ENCODE measurements at places on chromosomes 5 and 9.

GRCh38 chr9:134293031-134293521 lies 33.2 kb upstream of the RXRA start:
- DNase-seq = no peak

GRCh38 chr9:121013911-121014310 lies 36.2 kb downstream of the C5 start:
- no peak for DNase-seq

DNA sequence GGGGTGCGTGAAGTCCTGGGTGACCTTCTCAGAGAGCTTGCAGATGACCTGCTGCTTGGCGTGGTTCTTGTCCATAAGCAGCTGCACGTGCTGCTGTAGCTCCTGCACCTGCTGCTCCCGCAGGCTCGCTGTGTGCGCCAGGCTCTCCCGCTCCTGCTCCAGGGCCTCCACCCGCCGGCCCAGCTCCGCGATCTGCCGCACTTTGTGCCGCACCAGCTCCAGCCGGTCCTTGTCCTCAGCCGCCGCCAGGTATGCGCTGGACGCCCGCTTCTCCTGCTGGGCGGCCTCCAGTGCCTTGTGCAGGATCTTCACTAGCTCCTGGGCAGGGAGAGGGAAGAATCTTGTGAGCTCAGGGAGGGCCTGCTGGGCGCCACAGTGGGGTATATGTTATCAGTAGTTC lies 28.5 kb upstream of the CORO2A start:
- DNase-seq = no peak

GRCh38 chr5:119357270-119357669 lies 1.5 kb downstream of the TNFAIP8 start:
- DNase-seq = no peak

DNA sequence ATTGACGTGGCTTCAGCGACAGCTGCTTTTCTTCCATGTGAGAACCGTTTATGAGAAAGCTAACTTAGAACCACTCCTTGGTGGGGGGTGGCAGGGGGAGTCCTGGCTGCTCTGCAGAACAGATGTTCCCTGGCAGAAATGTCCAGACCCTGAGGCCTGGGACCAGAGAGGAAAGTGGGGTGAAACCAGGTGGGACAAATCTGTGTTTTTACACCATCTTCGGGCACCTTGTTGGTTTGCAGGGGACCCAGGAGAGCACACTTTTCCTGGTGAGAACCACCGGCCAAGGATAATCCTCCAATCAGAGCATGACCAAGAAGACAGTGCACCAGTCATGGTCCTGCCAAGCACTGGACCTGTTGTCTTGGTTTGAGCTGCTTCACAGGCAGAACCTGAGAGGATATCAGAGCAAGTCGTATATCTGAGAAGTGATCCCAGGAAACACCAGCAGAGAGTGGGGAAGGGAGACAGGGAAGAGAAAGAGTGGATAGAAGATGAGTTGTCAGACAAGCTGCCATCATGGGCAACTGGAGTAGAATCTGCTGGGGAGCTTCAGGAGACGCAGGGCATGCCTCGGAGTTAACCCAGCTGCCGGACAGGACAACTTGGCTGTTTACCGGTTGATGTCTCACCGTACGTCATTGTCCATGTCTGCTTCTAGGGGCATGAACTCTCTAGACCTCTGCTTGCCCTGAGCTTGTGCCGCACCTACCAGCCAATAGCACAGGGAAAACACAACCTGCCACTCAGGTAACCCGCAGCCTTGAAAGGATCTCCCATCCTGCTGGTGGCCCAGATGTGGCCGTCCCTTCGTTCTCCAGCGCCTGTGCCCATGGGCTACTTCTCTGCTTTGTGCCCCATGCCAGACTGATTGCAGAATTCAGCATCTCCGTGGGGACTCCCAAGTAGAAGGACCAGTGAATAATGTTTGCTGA lies 178.4 kb upstream of the MVB12B start:
- no peak for DNase-seq

GRCh38 chr9:2181792-2182191 lies 166.6 kb downstream of the SMARCA2 start:
- DNase-seq = peak; percentile 2

DNA sequence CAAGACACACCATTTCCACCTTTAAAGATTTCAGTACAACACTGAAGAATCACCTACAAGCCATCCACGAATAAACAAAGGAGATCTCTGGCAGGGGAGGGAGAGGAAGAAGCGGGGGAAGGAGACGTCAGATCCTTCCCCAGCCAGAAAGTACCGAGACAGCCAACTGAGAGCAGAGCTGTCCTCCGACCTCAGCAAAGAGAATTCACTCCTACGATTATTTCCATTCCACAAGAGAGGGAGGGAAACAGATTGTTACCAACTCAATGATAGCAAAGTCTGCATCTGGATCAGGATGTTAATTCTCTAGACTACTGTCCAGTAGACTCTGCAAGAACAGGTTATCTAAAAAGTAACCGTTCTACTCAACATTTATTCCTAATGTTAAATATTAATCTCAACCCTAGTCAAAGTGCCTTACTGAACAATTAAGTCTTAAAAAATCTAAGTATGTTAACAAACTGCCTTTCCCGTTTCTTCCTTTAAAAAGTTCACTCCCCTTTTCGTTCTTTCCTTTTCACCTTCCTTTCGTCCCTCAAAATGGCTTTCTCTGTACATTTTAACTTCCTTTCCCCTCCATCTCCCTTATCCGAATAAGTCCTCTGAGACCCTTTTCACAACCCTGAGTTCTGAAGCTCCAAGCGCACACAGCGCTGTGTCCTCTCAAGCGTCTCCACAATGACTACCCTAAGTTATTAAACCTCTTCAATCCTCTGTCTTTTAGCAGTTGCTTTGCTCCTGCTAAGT lies 1.4 kb downstream of the CHD1 start:
- peak; percentile 80 for DNase-seq

DNA sequence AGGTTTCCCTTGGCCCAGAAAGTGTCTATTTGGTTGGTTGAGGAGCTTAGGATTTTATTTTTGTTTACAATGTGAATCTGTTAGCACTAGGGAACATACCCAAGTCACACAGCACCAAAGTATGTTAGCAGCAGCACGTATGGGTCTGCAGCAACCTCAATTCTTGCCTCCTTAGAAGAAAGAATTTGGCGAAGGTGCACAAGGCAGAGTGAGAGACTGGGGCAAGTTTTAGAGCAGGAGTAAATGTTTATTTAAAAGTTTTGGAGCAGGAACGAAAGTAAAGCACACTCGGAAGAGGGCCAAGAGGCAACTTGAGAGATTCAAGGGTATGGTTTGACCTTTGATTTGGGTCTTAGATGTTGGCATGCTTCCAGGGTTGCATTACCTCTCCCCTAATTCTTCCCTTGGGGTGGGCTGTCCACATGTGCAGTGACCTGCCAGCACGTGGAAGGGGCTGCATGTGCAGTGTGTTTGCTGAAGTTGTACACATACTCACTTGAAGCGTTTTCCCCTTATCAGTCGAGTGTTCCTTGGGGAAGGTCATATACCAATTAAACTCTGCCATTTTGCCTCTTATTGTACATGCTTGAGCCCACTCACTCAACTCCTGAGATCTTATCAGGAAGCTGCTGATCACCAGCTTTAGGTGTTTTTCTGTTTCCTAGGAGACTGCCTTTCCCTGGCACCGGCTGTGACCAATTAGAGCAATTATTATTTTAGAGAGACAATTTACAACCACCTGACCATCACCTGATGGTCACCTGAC lies 64.9 kb upstream of the SHC3 start:
- DNase-seq = no peak

DNA sequence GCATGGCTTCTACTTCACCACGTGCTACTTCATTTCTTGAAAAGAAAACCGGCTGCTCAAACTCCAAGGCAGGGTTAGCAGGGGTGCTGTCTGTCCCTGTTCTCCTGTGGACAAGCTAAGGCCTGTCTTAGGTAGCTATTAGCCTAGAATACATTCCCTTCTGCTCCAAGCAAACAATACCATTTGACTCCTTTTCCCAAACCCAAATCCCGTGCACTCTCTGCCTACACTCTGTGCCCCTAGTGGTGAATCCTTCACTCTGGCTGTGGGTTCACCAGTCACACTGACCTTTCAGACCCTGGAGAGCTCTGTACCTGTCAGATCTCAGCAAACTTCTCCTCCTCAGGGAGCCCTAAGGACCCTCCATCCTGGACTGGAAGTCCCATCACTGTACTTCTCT lies 211.6 kb downstream of the SLIT3 start:
- DNase-seq = no peak

- peak; percentile 78 for DNase-seq
These were observed at the start of gene ZNF300 for GRCh38 chr5:150904479-150905311. Gene ZNF300, minus strand, starts transcription at chr5:150904980. Its CDS starts 1,825 bp downstream, at chr5:150903155.

DNA sequence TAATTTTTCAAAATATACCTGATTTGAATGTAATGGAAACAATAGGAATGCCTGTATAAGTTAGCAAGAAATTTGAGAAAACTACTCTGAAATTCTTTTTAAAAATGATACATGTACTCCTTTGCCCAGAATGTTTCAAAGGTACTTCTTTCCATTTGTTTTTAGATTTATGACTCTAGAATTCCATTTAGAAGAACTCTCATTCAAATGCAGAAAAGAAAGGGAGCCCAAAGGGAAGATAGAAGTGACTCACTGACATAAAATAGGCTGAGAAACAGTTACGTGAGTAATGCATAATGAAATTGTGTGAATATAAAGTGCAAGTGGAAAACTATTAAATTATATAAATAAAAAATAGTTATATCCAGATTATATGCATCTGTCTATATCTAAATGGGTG lies 926.3 kb downstream of the TAF11L14 start:
- DNase-seq = no peak

GRCh38 chr9:121213136-121213806 lies 11.6 kb upstream of the RAB14 start:
- peak; percentile 61 for DNase-seq

DNA sequence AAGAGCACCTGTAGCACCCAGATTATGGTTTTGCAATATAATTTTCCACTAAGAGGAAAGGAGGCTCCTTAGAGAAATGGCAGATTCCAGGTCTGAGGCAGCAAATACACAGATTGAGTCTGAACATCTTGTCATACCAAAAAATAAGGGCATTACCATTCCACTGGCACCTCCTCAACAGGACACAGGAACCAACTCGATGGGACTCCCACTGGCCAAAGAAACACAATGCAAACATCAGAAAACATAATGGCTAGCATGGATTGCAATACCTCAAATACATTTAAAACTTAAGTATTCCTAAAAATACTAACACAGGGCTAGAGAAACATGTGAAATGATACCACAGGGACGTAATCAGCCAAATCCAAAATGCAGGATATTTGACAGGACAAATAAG lies 12.4 kb upstream of the RANBP17 start:
- no peak for DNase-seq

DNA sequence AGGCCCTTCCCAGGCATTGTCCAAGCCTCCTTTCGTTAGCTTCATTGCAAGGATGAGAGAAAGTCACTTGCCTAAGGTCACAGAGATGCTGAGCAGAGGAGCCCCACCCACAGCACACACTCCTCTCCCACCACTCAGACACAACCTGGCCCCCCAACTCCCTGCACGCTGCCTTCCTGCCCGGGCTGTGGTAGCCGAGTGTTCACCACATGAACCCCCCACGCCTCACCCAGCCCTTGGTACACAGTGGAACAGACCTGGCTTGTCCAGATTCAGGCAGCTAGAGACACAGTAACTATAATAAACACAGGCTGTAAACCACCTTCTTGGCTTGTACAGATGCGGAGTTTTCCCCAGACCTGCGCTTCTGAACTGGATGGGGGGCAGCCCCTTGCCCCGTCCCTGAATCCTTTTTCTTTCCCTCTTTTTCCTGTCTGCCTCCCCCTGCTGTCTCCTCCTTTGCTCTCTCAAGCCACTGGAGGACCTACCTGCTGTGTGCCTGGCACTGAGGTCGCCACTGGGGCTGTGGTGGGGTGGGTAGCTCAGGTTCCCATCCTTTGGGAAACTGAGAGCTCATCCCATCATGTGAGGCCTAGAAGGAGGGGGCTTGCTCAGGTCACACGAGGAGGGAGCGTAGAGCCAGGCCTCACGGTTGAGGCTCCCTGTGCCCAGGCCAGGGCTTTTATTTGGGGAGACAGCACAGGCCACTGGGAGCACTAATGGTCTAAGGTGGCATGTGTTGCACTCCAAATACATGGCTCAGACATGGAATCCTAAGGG lies 55.7 kb upstream of the SYNPO start:
- DNase-seq = no peak

DNA sequence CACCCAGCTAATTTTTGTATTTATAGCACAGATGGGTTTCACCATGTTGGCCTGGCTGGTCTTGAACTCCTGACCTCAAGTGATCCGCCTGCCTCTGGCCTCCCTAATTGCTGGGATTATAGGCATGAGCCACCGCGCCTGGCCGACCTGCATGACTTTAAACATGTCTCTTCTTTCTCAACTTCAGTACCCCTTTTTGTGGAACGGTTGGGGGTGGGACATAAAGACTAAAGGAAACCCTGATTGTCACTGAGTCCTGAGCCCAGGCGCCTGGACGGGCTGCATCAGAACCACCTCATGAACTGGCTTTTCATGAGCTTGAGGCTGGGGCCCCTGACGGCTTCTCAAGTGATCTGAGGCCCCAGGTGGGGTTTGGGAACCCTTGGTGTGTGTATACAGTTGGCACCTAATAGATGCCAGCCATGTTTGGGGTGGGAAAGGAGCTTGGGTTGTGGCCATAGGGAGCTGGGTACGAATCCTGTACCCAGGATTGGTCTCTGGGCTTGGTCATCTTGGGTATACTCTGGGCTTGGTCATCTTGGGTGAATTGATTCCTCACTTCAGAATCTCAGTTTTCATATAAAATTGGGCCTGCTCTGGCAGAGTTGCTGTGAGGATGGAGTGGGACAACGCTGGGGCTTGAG lies 2.2 kb downstream of the GRK6 start:
- DNase-seq = no peak

- DNase-seq = no peak
These were observed 83.0 kb upstream of the IFNK start for GRCh38 chr9:27440888-27441740.

- DNase-seq = no peak
These were observed 36.2 kb downstream of the FBXL17 start for GRCh38 chr5:108345541-108346171.

DNA sequence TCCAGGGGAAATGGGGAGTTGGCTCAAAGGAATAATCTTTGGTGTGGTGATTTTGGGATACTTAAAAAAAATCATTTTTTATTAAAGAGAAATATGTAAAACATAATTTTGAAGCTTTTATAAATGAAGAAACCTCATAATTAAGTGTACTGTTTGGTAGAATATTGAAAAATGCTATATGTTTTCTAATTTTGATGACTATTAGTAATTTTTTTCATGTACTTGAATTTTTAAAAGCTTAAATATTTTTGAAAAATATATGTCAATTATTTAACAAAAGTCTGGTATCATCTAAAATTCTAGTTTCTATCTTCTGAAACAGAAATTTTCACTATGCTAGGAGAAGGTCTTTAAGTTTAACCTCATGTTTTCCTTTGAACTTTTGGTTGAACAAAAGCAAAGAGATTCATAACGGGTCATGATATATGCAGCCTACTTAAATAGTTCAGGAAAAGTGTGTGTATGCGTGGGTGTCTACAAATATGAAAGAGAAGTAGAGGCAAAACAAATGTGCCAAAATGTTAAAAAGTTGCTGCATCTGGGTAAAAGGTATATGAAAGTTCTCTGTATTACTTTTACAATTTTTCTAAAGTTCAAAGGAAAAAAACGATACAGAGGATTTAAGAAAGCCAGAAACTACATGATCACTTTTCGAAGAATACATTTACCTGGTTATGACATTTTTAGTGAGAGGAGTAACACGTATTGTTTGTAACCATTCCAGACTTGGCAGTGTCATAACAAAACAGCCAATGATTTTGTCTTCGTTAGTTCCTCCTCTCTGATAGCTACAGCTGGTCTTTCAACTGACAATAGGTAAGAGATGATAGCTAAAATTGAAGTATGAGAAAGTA lies 117.3 kb upstream of the TNFAIP8 start:
- no peak for DNase-seq
